Immature natural killer cell (primary cell): ENCODE measurements at places on chromosomes 4 and X. TPM values are rescaled to one million over a fixed set of nuclear protein-coding genes. Genes with fewer than 3 reads are reported as not detected.

Gene SPACA5
- polyA plus RNA-seq, result not detected

DNA sequence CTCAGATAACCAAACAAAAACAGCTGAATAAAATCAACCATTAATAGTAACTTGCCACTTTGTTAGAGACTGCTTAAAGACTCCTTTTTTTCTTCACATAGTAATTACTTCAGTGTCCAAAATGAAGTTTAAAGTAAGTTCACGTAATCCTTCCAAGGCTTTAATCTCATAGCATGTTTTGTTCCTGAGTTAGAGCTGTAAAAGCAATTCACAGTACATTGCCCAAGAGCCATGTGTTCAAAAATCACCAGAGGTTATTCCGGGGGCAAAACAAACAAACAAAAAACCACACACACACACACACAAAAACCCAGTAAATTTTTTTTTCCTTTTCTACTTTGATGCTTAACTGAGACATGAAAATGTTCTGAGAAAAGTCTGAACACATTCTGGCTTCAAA, 6.1 kb downstream of the GPR82 start:
- peaks cover 11% of the 10 kb centered on the region for H3K36me3 ChIP-seq
- H3K27ac ChIP-seq, result no peak overlapping the region
- peaks cover 26% of the 10 kb centered on the region for H3K4me1 ChIP-seq
- peak overlapping the region; percentile 5 for H3K4me3 ChIP-seq

GRCh38 chr4:113436360-113436759, 325.2 kb downstream of the CAMK2D start:
- peaks cover 4% of the 10 kb centered on the region for H3K36me3 ChIP-seq
- no peak overlapping the region for H3K4me3 ChIP-seq
- H3K27me3 ChIP-seq, result peaks cover 3% of the 10 kb centered on the region
- no peaks in the 10 kb centered on the region for H3K4me1 ChIP-seq
- DNase-seq, result no peak
- H3K27ac ChIP-seq, result no peak overlapping the region

DNA sequence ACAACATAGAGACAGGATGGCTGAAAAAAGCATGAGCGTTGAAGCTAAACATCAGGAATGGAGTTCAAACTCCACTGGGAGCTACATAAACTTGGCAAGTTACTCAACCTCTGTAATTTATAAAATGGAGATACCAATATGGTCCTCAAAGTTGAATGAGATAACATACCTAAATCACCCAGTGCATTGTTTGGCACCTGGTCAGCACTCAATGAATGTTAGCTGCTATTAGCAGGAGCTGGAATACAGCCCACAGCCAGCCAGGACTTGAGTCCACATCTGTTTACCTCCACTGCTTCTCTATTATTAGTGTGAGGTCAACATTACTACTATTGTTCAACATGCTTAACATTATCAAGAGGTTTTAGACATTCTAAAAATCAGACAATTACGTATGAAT, 97.9 kb downstream of the NR3C2 start:
- no peaks in the 10 kb centered on the region for H3K4me1 ChIP-seq
- no peak overlapping the region for H3K27ac ChIP-seq
- H3K27me3 ChIP-seq, result no peaks in the 10 kb centered on the region
- no peaks in the 10 kb centered on the region for H3K36me3 ChIP-seq
- no peak overlapping the region for H3K4me3 ChIP-seq
- DNase-seq, result no peak

Gene TBC1D8B
- not detected for polyA plus RNA-seq

Gene PARM1
- polyA plus RNA-seq, result not detected

DNA sequence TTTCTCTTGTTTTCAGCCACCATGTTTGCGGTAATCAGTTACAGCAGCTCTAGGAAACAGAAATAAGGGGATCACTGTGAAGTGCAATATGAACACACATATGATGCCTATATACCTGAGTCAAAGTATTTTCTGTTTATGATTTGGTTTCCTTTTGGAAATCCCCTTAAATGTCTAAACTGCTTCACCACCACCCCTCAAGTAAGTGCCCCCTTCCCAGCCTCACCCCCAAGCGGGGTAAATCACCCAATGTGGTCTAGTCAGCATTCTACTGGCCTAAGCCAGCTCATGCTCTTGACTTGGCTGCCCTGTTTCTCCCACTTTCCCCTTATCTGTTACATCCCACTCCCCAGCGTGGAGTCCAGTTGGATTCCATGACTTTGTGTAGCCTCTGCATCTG, 176.5 kb downstream of the QDPR start:
- no peaks in the 10 kb centered on the region for H3K4me1 ChIP-seq
- no peaks in the 10 kb centered on the region for H3K36me3 ChIP-seq
- H3K4me3 ChIP-seq, result no peak overlapping the region
- H3K27me3 ChIP-seq, result peaks cover 14% of the 10 kb centered on the region
- no peak for DNase-seq
- no peak overlapping the region for H3K27ac ChIP-seq

- no peaks in the 10 kb centered on the region for H3K36me3 ChIP-seq
These were observed 1115.4 kb downstream of the STPG2 start for GRCh38 chr4:97027728-97028410.
